ENCODE measurements at places on chromosomes 16 and 17. TPM values are rescaled to one million over a fixed set of nuclear protein-coding genes. Genes with fewer than 3 reads are reported as not detected.

GRCh38 chr17:36072431-36073121 lies 8.5 kb downstream of the CCL18 start:
- H3K36me3 ChIP-seq: no peaks in the 10 kb centered on the region
- no peak overlapping the region for H3K27ac ChIP-seq
- DNase-seq: peak; percentile 77

- H3K27ac ChIP-seq: no peak overlapping the region
- no peaks in the 10 kb centered on the region for H3K27me3 ChIP-seq
- H3K4me1 ChIP-seq: no peaks in the 10 kb centered on the region
- H3K4me3 ChIP-seq: no peak overlapping the region
These were observed 58.3 kb downstream of the PRMT7 start for GRCh38 chr16:68369168-68369567.

DNA sequence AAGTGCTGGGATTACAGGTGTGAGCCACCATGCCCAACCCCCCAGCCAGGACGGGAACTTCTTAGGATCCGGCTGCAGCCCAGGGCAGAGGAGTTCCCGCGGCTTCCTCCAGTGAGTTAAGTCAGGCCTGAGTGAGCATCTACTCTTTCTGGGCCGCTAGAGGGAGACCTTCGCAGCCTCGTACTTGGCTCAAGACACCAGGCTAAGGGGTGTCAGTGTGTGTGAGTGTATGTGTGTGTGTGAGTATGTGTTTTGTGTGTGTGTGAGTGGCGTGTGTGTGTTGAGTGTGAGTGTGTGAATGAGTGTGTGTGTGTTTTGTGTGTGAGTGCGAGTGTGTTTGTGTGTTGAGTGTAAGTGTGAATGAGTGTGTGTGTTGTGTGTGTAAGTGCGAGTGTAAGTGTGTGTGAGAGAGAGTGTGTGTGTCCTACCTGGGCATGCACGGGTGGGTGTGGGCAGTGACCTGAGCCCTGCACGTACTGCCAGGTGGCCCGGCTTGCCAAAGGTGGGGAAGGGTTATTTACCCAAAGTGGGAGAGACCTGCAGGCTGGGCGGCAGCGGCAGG lies 58.5 kb downstream of the TMEM235 start:
- H3K36me3 ChIP-seq: no peaks in the 10 kb centered on the region
- H3K27me3 ChIP-seq: no peaks in the 10 kb centered on the region
- H3K27ac ChIP-seq: no peak overlapping the region
- no peak overlapping the region for H3K4me3 ChIP-seq
- DNase-seq: peak; percentile 85

- no peak overlapping the region for H3K4me3 ChIP-seq
- DNase-seq: no peak
- H3K36me3 ChIP-seq: no peaks in the 10 kb centered on the region
- no peak overlapping the region for H3K27ac ChIP-seq
- no peaks in the 10 kb centered on the region for H3K27me3 ChIP-seq
These were observed 47.1 kb downstream of the ABCA8 start for GRCh38 chr17:68908045-68908444.

DNA sequence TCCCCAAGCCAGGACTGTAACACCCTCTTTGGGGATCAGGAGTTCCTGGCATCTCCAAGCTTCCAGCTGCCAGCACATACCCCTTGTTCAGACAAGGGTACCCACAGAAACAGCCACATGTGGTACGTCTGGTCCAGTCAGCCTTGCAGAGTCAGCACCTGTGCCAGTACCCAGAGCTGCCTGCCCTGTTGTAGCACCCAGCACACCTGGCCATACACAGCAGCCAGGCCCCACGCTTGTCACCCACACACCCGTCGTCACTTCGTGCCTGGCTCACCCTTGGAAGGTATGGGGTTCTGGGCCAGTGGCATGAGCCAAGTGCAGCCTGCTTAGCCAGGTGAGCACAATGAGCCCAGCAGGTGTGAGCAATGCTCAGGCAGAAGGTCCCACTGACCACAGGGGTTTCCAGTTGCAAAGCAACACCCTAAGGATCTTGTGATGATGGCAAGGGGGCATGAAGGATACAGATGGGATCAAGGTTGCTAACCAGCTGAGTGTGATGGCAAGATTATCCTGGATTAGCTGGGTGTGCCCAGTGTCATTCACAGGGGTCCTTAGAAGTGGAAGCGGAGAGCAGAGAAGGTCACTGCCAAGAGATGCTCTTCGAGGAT lies 202.3 kb downstream of the CPPED1 start:
- no peak overlapping the region for H3K27ac ChIP-seq
- DNase-seq: no peak
- no peaks in the 10 kb centered on the region for H3K36me3 ChIP-seq
- H3K4me3 ChIP-seq: no peak overlapping the region
- no peaks in the 10 kb centered on the region for H3K27me3 ChIP-seq

DNA sequence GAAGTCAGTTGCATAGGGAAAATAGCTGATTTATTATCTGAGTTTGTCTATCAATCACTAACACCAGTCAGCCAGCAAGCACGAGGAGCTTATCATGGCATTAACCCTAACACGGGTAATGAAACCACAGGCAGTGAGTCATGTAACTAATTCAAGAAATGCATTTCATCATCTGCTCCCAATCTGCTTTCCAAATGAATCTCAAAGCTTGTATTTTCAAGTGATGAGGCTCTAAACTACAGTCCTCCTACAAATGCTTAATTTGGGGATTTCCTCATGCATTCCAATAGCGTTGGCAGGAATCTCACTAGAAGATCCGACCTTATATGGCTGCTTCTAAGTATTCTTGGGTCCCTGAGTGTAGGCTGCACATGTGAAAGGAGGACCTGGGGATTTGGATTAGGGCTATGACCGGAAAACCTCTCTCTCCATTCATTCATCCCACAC lies 118.4 kb upstream of the HSBP1 start:
- no peaks in the 10 kb centered on the region for H3K4me1 ChIP-seq
- no peak overlapping the region for H3K27ac ChIP-seq
- DNase-seq: no peak
- H3K27me3 ChIP-seq: no peaks in the 10 kb centered on the region
- no peak overlapping the region for H3K4me3 ChIP-seq

The CCDC78 gene
- total RNA-seq: 0.78 TPM

DNA sequence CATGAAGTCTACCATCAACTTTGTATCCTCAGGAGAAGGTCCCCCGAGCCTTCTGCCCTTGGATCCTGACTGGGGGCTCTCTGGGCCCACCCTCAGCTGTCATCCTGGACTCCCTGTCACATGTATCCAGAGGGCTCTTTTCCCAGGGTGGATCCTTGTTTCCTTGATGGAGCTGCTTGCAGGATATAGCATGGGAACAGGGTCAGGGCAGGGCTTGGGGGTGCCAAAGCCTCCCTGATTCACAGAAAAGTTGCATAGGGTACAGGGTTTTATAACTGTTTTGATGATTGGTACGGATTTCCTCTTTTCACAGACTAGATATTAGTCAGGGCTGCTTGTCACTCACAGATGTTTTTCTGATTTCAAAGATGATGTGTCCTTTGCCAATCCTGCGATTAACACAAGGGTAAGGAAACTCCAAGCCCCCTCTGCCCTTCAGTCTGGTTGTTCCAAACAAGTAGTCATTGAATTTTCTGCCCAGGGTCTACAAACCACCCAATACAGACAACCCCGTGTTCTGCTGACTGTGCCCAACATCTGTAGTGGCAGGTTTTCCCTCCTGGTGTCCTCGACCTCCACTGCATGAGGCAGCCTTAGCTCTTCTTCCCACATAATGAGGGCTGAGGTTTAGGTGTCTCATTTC lies 20.6 kb upstream of the SLC35G3 start:
- peak overlapping the region; percentile 53 for H3K27ac ChIP-seq
- H3K4me3 ChIP-seq: no peak overlapping the region
- H3K4me1 ChIP-seq: peaks cover 23% of the 10 kb centered on the region
- no peaks in the 10 kb centered on the region for H3K27me3 ChIP-seq
- no peak for DNase-seq
- H3K36me3 ChIP-seq: no peaks in the 10 kb centered on the region

The G6PC1 gene
- not detected for total RNA-seq

The ICAM2 gene
- total RNA-seq: 70.5 TPM

- DNase-seq: peak; percentile 84
- H3K27me3 ChIP-seq: no peaks in the 10 kb centered on the region
- peak overlapping the region; percentile 3 for H3K27ac ChIP-seq
- H3K4me3 ChIP-seq: no peak overlapping the region
- H3K36me3 ChIP-seq: no peaks in the 10 kb centered on the region
- peaks cover 27% of the 10 kb centered on the region for H3K4me1 ChIP-seq
These were observed 7.7 kb upstream of the TMEM92 start for GRCh38 chr17:50266384-50267073.

The RASD1 gene
- total RNA-seq: 39.2 TPM

- DNase-seq: no peak
- H3K4me3 ChIP-seq: no peak overlapping the region
- H3K27me3 ChIP-seq: no peaks in the 10 kb centered on the region
- H3K4me1 ChIP-seq: peaks cover 36% of the 10 kb centered on the region
- H3K36me3 ChIP-seq: no peaks in the 10 kb centered on the region
- no peak overlapping the region for H3K27ac ChIP-seq
These were observed 20.4 kb downstream of the RAI1 start for GRCh38 chr17:17701658-17702057.

The CUEDC1 gene
- total RNA-seq: 41.9 TPM

The OR4D1 gene
- not detected for total RNA-seq

DNA sequence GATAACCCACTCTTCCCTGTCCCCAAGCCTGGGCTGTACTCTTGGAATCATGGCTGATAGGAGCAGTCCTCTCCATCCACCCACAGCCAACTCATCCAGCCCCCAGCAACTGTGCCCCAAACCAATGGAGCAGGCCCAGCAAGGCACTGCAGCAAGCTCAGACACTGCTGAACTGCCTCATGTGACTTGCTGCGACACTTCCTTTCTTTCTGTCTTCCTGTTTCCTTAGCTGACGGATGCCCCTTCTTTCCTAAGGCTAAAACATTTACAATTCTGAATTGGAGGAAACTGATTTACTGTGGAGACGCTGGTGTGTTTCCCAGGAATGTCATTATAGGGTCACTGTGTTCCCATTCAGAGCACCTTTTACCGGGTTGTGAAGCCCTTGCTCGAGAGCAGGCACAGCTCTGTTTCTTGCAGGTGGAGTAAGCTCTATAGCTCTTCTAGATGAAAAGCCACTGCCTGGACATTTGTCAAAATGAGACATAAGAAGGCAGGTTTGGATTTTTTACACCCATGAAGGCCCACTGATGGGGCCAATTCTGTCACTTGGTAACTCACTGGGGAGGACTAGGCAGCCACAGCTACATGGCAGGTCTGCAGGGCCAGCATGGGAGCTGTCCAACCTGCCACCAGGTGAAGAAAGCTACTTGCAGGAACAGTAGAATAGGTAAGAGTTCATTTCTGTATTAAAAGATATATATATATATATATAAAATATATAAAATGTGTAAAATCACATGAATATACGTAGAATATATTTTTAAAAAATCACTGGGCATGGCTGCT lies 27.4 kb downstream of the TMEM11 start:
- no peaks in the 10 kb centered on the region for H3K27me3 ChIP-seq
- H3K36me3 ChIP-seq: peaks cover 36% of the 10 kb centered on the region
- no peak for DNase-seq
- H3K4me3 ChIP-seq: no peak overlapping the region

The CCDC137 gene
- total RNA-seq: 13.7 TPM

DNA sequence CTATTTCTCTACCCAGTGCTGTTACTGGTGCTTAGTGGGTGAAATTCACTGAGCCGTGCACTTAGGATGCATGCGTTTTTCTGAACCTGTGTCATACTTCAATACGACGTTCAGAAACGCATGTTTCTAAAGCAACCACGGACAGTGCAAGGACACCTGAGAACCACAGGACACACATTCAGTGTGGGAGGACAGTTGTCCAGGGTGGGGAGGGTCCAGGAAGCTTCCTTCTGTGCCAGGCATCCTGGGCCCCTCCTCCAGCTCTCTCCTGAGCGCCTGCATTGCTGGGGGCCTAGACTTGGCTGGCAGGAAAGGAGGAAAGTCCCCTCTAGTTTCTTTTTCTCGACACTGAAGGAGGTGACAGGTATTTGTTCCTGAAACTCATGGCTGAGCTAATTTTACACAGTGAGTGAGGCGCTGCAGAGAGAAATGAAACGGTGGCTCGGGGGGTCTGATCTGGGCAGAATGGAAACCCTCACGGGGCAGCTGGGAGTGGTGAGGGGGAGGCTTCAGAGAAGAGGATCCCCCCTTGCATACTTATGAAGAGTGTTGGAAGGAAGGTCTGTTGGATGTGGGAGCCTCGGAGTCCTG lies 89.9 kb downstream of the IRF8 start:
- no peak for DNase-seq
- no peaks in the 10 kb centered on the region for H3K36me3 ChIP-seq
- no peak overlapping the region for H3K4me3 ChIP-seq
- peaks cover 12% of the 10 kb centered on the region for H3K4me1 ChIP-seq
- H3K27ac ChIP-seq: no peak overlapping the region
- H3K27me3 ChIP-seq: peaks cover 14% of the 10 kb centered on the region

GRCh38 chr17:27385626-27386025 lies 70.6 kb upstream of the KSR1 start:
- H3K4me3 ChIP-seq: no peak overlapping the region
- no peaks in the 10 kb centered on the region for H3K27me3 ChIP-seq
- no peaks in the 10 kb centered on the region for H3K36me3 ChIP-seq
- no peak overlapping the region for H3K27ac ChIP-seq
- no peak for DNase-seq
- H3K4me1 ChIP-seq: peaks cover 15% of the 10 kb centered on the region

DNA sequence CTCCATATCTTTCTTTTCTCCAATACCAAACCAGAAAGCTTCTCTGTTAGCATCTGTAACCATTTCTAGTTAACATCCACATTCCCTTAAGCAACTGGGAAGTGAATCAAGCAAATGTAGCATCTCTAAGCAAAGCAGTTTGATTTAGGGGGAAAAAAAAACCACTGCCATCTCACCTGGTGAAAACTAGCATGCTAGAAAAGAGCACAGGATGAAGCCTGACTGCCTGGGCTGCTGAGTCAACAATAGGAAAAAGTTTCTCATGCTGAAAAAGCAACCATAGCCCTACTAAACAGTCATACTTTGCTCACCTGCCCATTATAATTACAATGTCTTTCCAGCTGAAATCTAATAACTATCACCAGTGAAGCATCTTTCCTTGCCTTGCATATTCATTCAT lies 139.3 kb downstream of the ANKFN1 start:
- no peak overlapping the region for H3K4me3 ChIP-seq
- no peaks in the 10 kb centered on the region for H3K36me3 ChIP-seq
- H3K27me3 ChIP-seq: no peaks in the 10 kb centered on the region
- H3K4me1 ChIP-seq: peaks cover 5% of the 10 kb centered on the region

DNA sequence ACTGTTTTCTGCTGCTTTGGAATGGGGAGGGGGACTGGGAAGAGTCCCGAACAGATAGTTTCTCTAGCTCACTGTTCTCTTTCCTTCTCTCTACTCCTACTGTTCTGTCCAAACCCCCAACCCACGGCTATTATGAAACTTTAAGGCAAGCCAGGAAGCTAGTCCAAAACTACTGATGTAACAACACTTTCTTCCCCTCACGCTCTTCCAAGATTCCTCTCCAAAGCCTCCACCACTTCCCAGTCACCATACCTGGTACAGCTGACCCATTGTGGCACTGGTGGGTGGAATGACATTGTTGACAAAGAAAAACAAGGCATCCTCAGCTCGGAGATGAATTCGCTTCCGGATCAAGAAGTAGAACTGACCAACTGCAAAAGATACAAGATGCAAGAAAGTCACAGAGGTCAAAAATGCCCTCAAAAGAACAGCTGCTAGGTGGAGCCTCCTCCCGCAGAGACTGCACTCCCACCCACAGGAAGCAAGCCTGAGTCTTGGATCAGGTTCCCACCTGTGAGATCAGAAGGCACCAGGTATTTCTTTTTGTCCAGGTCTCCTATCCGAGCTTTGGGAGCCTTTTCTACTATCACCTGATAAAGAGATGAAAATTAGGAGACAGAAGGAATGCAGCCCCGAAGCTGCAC lies 1.0 kb downstream of the GABARAP start:
- H3K4me1 ChIP-seq: peaks cover 26% of the 10 kb centered on the region
- peaks cover 48% of the 10 kb centered on the region for H3K36me3 ChIP-seq
- H3K4me3 ChIP-seq: peak overlapping the region; percentile 99
- H3K27ac ChIP-seq: peak overlapping the region; percentile 97

GRCh38 chr16:69307091-69307490 lies 4.1 kb upstream of the VPS4A start:
- H3K36me3 ChIP-seq: peaks cover 8% of the 10 kb centered on the region
- no peak overlapping the region for H3K4me3 ChIP-seq
- DNase-seq: no peak
- H3K27ac ChIP-seq: no peak overlapping the region

Measured in upper lobe of right lung (tissue), 1 donor.